ENCODE measurements at places on chromosomes 4 and X. TPM values are rescaled to one million over a fixed set of nuclear protein-coding genes. Genes with fewer than 3 reads are reported as not detected.

DNA sequence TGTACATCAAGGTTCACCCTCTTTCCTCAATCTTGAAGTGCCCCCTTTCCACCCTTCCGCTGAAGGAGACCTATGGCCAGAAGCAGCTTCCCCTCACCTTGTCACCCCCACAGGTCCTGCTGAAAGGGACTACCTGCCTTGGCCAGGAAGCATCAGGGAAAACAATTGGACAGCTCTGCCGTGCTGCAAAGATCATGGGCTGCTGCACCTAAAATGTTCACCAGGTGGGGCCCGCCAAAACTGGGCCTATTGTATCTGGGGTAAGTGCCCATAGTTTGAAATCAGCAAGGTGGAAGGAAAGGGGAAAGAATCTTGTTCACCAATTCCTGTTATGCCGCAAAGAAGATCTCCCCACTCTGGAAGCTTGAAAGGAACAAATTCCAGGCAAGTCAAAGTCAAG is 18.4 kb downstream of the GRIA3 start:
- DNase-seq = no peak

DNA sequence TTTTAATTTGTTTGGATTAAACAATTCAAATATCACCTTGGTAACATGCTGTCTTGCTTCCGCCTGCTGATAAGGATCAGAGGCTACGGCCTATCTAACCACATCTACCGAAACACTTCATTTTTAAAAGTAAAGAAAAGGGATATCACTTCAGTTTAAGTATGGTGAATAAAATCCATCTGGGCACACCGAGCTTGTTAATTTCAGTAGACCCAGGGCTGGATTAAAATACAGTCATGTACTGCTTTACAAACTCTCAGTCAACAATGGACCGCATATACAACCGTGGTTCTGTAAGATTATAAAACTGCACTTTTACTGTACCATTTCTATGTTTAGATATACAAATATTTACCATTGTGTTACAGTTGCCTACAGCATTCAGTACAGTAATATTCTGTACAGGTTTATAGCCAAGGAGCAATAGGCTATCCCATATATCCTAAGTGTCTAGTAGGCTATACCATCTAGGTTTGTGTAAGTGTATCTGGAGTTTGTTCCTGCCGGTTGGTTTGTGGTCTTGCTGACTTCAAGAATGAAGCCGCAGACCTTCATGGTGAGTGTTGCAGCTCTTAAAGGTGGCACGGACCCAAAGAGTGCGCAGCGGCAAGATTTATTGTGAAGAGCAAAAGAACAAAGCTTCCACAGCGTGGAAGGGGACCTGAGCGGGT is 40.0 kb downstream of the SEPTIN11 start:
- peak; percentile 61 for DNase-seq

DNA sequence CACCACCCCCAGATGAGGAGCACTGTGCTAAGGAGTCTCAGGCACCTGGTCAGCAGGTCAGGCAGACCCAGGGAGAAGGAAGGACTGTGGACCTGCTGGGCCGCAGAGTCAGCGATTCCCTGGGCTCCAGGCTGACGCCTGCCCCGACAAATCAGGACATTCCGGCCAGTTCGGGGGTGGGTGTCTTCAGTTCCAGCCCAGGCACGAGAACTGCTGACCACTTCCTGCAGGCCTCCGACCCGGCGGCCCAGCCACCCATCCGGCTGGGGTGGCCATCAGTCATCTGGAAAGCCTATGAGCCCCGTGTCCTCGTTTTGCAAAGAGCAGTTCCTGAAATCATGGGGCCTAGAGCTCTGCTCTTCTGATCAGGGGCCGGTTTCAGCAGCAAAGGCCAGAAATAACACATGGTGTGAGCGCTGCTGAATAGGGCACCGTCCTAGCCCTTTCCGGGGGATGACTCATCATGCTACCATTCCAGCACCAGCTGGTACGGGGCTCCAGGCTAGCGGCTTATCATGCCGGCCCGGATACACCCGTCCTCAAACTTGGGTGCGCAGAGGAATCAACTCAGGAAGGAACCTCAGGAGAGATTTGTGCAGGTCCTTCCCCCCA is 7.8 kb upstream of the SH3TC1 start:
- no peak for DNase-seq

DNA sequence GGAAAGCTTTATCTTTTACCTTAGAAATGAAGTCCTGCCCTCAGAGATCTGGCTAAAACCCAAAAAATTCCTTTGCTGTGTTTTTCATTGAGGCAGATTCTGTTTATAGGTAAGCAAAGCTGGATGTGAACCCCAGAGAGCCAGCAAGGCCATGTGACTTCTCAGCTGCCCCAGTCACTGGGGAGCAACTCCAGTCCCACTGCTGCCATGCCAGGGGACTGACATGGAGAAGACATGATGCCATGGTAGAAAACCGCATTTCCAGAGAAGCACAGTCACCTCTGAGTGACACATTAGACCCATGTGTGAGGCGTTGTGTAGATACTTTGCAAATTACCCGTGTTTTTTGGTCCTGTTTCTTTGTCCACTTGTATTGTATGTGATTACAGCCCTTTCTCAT is 45.4 kb downstream of the PTTG2 start:
- DNase-seq = no peak

GRCh38 chr4:159495515-159496236 is 392.8 kb downstream of the RAPGEF2 start:
- no peak for DNase-seq

DNA sequence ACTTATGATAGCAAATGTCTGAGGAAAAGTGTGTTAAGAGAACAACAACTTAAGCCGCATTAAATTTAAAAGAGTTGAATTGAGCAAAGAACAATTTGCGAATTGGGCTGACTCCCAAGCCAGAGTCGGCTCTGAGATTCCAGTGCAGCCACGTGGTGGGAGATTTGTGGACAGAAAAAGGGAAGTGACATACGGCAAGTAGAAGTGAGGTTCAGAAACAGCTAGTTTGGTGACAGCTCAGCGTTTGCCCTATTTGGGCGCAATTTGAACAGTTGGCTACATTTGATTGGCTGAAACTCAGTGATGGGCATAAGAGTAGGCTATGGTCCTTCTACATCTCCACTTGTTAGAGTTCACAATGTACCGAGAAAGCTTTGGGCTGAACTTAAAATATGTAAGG is 124.0 kb downstream of the PRKX start:
- DNase-seq = no peak

DNA sequence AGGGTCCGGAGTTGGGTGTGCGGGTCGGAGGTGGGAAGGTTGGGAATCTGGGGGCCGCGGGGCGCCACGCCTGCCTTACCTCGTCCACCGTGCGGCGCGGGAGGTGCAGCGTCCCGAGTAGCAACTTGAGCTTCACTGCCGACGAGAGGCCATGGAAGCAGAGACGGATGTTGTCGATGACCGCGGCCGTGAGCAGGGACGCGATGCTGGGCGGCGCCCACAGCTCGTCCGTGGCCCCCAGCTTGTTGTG is 178 bp downstream of the NELFA start:
- no peak for DNase-seq

DNA sequence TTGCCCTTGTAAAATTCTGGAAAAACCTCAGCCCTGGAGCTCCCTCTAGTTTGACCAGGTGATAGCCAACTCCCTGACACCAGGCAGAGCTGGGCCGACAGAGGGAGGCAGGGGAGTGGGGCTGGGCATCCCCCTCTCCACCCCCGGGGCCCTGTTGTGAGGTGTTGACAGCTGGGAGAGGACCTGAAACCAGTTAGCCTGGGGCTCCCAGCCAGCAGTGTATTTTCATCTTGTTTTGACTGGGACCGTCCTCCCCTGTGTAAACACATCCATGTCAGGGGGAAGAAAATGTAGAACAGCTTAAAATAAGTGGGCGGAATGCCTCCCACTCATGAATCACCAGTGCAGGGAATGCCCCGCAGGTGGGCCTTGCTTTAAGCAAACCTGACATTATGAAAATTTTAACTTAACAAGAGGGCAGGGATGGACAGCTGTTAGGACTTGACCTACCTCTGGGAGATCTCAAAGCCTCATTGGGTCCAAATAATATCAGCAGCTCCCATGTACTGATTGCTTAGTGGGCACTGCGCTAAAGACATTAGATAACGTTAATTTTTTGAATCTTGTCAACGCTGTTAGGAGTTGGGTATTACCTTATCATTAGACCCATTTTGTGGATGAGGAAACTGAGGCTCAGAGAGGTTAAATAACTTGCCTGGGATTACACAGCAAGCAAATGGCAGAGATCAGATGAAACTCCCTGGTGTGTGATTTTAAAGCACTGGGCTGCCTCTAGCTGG is 45.9 kb downstream of the TSC22D3 start:
- DNase-seq = peak; percentile 35

- no peak for DNase-seq
Measured at GRCh38 chrX:48472225-48472624, 2.2 kb upstream of the SLC38A5 start.

GRCh38 chr4:2011583-2011982 is 2.8 kb upstream of the NELFA start:
- DNase-seq = no peak

DNA sequence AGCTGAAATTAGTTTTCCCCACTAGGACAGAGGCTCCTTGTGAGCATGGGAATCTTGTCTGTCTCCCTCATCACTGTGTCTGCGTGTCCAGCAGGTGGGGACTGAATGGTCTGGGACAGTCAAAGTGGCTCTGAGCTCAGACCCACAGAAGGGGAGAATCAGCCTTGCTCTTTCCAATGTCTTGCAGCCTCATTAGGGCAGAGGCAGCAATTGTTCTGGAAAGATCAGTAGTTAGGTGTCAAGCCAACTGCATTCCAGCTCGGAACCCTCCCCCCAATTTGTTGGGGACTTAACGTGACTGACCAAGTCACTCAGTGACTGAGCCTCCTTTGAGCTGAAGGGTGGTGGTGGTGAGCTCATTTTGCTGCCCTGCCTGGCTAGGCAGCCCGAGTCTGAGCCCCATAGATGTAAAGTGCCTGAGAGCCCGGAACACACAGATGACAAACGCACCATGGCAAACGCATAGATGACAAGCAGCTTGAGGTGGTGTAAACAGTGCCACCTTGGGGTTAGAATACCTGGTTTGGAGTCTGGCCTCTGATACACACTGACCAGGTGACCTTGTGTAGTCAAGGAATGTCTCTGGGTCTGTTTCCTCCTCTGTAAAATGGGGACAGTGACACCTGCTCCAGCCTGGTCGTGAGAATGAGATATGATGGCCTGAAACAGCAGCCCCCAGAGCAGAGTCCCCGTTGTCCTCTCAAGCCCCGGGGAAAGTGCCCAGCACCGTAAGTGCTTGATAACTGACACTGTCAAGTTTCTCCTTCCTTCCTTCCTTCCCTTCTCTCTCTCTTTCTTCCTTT is 2.7 kb upstream of the SORCS2 start:
- no peak for DNase-seq

DNA sequence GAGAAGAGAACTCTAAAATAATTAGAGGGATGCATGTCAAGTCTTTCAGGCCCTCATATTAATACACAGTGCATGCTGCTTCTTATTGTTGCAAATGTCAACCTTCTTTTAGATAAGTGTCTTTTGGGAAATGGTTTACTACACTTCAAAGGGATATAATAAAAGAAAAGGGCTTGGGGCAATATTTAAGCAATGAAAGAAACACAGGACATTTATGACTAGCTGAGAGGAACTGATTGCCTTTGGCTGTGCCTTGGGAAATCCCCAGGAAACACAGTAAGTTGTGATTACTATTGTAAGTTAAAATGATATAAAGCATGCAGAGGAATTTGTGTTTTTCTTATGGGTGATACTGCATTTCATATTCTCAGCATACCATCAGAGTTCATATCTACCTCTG is 1036.2 kb upstream of the GRID2 start:
- no peak for DNase-seq

DNA sequence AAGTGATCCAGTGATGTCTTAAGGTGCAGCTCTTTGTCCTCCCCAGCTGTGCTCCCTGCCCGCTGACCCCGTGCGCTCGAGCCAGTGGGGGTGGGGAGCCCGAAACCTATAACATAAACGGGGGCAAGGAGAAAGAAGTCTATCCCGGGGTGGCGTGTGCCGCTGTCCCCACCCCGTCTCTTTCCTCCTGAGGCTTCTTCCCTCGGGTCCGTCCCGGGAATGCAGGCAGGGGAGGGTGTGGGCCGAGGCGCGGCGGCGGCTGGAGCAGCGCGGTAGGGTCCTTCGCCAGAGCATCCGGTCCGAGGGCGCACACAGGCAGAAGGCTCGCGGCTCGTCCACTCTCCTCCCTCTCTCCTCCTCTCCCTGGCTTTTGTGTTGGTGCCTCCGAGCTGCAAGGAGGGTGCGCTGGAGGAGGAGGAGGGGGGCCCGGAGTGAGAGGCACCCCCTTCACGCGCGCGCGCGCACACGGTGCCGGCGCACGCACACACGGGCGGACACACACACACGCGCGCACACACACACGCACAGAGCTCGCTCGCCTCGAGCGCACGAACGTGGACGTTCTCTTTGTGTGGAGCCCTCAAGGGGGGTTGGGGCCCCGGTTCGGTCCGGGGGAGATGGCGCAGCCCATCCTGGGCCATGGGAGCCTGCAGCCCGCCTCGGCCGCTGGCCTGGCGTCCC is at the start of gene RAB33A:
TSS of gene RAB33A (plus strand) at position 517 of the 681 bp plus-strand sequence. CDS start at position 618, 101 bp downstream.
- DNase-seq = peak; percentile 66

DNA sequence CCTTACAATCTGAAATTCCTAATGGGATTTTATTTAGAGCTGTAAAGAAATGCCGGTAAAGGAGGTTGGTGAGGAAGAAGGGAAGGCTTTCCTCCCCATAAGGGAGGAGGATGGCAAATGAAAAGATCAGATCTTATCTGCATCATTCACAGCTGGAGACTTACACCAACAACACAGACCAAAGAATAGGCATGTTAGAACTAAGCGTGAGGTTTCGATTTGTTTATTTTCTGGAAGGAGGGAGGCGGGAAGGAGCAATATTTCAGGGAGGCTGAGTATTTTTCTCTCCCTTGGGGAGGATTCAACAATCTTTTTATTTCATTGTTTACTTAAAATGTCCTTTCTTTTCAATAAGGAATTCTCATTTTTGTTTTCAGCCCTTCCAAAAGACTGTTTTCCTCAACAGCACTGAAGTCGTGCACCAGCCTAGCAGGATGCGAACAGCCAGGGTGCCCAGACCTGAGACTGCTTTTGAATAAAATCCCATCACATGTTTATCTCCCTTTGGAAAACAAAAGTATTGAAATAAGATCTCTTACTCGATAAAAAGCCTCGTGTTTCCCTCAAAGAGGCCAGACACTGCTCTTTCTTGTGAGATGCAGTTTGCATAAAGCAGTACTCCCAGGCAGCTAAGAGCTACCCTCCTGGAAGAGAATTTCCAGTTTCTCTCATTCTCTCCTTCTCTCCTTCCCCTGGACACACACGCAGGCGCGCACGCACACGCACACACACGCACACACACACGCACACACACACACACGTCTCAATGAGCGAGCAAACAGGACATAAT is 236.1 kb downstream of the MGST2 start:
- DNase-seq = no peak

Gene NUDT10
- total RNA-seq = 1.6 TPM

Gene DGAT2L6
- not detected for total RNA-seq

Gene SRPX
- not detected for total RNA-seq

Gene TSC22D3
- 23.3 TPM for total RNA-seq

Gene CXCL9
- 0.33 TPM for total RNA-seq

Gene DKK2
- total RNA-seq = not detected

Gene TEX13B
- total RNA-seq = not detected

Gene IL2
- total RNA-seq = 168 TPM

Gene LONRF3
- 1.7 TPM for total RNA-seq

Gene MAGEA9
- total RNA-seq = not detected

Gene CAPN6
- total RNA-seq = not detected

Gene FRG2
- total RNA-seq = not detected

Measured in activated CD4-positive, alpha-beta T cell treated with anti-CD3 and anti-CD28 coated beads for 36 hours (primary cell).